Kidney (tissue), 22 donors: ENCODE measurements at places on chromosomes 13 and 19. TPM values are rescaled to one million over a fixed set of nuclear protein-coding genes. Genes with fewer than 3 reads are reported as not detected.

- no peak for DNase-seq
- peaks cover 8% of the 10 kb centered on the region for H3K36me3 ChIP-seq
- no peaks in the 10 kb centered on the region for H3K27me3 ChIP-seq
- peaks cover 3% of the 10 kb centered on the region for H3K4me1 ChIP-seq
- H3K27ac ChIP-seq: peak overlapping the region; percentile 88
Observed at GRCh38 chr19:52007451-52007805, 583 bp downstream of the ZNF615 start.

DNA sequence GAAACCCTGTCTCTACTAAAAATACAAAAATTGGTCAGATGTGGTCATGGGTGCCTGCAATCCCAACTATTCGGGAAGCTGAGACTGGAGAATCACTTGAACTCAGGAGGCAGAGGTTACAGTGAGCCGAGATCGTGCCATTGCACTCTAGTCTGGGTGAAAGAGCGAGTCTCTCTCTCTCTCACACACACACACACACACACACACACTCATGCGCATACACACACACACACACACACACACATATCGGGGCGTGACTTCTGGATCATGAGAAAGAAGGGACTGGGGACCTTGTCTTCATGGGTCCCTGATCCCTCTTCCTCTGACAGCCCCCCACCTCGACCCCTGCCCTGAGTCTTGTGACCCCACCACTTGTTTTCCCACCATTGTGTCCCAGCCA is 11.8 kb upstream of the SDHAF1 start:
- H3K36me3 ChIP-seq: no peaks in the 10 kb centered on the region
- H3K4me3 ChIP-seq: no peak overlapping the region
- H3K27me3 ChIP-seq: no peaks in the 10 kb centered on the region
- no peak overlapping the region for H3K27ac ChIP-seq
- no peaks in the 10 kb centered on the region for H3K4me1 ChIP-seq

- H3K27ac ChIP-seq: no peak overlapping the region
- peaks cover 3% of the 10 kb centered on the region for H3K4me1 ChIP-seq
- H3K27me3 ChIP-seq: no peaks in the 10 kb centered on the region
- no peak for DNase-seq
- no peaks in the 10 kb centered on the region for H3K36me3 ChIP-seq
Observed at GRCh38 chr13:66532146-66532545, 698.0 kb downstream of the PCDH9 start.

- no peaks in the 10 kb centered on the region for H3K27me3 ChIP-seq
- no peaks in the 10 kb centered on the region for H3K4me1 ChIP-seq
- H3K36me3 ChIP-seq: no peaks in the 10 kb centered on the region
Observed at GRCh38 chr13:110784704-110785103, 71.2 kb downstream of the ING1 start.

SPTBN4 gene
- total RNA-seq: 0.82 TPM
